ENCODE measurements at places on chromosomes 2 and 18. TPM values are rescaled to one million over a fixed set of nuclear protein-coding genes. Genes with fewer than 3 reads are reported as not detected.
A peak's percentile ranks its signal among the peaks of the same experiment; 100 is the strongest.

The ASB18 gene
- 1.9 TPM for total RNA-seq

The C2orf80 gene
- total RNA-seq = not detected

The SULT1C4 gene
- total RNA-seq = 16.0 TPM

DNA sequence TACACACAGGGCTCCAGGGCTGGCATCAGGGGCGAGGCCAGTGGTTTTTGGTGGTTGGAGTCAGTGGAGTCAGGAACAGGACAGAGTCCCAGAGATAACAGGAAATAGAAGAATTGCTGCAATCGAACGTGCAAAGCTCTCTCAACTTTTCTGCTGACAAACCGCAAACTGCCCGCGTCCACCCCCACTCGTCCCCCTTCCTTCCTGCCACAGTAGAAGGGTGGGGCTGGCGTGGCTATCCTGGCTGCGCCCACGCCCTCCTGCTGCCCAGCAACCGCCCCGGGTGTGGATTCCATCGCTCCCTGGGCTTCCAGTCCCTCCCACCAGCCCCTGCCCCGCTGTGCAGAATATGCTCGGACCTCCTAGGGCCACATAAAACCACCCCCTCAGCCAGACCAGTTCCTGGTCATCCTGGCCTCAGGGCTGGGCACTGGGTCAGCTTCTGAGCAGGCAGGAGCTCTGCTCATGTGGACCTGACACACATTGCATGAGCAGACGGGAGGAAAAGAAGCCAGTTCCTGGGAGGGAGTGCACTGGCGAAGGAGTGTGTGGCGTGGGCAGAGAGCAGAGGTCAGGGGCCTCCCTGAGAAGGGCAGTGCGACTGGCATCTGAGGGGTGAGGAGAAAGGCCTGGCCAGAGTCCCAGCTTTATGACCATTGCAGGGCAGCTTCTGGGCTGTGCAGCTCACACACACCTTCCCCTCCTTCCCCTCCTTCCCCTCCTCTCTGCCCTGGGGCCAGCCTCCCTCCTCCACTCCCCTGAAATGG, 85.4 kb upstream of the ATG16L1 start:
- peak; percentile 60 for DNase-seq

The COL5A2 gene
- total RNA-seq = 24.8 TPM

The GAL3ST2 gene
- 1.1 TPM for total RNA-seq

The INPP5D gene
- 2.9 TPM for total RNA-seq

GRCh38 chr2:231685349-231686191, 22.8 kb upstream of the PTMA start:
- no peak for DNase-seq

- DNase-seq = no peak
These were observed 7.4 kb downstream of the TUBB6 start for GRCh38 chr18:12315490-12315889.

DNA sequence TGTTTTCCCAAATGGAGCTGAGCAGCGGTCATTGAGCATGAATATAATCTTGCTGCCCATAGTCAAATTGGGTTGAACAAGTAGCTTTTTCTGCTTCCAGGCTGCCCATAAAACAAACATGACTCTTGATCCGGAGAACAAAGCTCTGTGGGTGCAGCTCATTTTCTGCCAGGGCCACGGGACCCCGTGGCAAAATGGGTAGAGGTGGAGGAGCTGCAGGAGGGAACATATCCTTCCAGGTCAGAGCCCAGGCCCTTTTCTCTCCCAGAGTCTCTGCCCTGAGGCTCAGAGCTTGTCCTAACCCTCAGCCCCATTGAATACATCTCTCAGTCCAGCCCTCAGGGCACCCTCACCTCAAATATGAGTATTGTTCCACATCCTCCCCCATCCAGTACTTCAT, 151.6 kb upstream of the TWIST2 start:
- DNase-seq = no peak

DNA sequence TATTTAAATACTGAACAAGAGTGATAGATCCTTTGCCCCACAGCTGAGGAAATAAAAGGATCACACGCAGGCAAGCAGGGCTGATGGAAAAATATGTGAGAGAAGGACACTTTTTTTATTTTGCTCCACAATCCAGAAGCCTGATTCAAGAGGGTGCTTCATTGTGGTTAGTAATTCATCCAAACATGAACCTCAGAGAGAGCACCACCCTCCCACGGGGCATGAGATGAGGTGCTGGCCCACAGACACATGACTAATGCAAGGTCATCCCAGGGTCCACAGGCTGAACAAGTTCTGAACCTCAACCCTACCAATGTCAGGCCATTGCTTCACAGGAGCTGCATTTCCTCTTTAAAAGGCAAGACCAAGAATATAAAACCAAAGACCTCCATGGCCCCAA, 239.6 kb downstream of the MREG start:
- DNase-seq = no peak

DNA sequence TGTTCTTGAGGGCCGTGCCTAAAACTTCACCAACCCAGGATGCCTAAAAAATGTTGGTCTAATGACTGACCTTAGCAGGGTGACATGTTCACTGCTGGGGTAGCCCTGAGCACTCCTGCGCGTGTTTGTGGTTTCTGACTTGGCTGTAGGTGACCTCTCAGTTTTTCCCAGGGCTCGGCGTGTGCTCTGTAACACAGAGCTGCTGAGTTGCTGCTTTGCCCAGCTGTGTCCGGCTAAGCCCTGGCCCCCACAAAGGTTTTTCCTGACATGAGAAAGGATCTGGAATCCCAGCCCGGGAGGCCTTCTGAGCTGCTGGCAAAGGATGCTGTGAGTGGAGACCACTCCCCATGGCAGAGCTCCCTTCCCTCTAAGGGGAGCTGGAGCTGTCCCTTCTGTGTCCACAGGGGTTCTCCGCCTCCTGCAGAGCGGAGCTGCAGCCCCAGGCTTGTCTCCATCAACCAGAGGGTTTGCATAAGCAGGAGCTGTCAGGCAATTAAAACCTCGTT, 52.7 kb downstream of the CRIM1 start:
- DNase-seq = no peak

DNA sequence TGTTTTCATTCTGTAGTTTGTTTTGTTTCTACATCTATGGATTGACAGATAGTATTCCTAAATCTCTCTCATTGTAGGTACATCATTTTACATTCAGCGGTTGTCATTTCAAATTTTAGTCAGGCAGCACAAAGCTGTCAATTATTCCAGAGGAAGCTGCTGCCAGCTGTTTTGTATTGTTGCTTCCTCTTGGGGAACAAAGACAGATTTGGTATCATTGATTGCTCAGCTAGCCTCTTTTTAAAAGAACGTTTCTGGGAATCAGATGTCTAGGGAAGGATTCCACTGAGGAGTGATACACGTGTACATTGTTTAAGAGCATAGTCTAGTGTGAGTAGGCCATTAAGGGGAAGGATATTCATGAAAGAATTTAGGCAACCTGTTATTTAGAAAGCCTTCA, 145.8 kb downstream of the AGPS start:
- DNase-seq = no peak

DNA sequence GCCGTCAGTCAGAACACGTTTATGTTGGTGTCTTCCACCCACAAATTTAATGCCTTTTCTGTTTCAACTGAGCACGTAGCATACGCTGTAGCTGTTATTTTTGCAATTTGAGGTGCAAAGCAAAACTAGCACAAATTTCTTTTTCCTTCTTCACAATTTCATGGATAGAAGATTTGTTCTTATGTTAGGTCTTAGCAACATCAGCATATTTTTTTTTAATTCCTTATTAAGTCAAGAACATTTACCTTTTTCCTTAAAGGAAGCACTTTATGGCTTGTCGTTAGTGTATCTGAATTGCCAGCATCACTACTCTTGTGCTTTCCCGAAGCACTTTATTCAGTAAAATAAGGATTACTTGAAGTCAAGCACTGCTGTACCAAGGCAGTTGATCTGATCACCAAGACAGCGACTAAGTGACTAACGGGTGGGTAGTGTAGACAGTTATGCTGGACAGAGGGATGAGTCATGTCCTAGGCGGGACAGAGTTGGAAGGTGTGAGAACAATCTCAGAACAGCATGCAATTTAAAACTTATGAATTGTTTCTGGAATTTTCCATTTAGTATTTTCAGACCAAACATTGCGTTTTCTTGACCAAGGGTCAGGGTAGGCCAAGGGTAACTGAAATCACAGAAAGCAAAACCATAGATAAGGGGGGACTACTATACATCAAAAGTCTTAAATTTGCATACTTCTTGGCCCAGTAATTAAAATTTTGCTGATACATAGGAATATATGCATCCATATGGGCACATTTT, 13.3 kb downstream of the BABAM2 start:
- DNase-seq = no peak

DNA sequence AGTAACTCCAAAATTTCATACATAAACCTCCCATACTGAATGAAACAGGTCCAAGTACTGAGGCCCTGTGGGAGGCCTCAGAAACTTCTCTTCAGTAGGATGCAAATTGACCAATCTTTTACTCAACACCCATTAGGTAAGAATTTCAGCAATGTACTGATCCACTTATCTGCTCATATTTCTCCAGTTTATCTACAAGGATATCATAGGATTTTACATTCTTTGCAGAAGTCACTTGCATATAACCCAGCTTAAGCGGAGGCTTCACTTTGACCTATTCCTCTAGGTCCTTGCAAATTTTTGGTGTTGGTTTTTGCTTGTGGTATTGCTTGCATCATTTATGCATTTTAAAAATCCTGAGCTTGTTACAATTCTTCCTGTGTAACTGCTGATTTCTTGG, 28.8 kb upstream of the SLC3A1 start:
- no peak for DNase-seq

- no peak for DNase-seq
These were observed 22.0 kb upstream of the IL1R2 start for GRCh38 chr2:101969723-101970122.

- DNase-seq = no peak
These were observed 69.9 kb downstream of the RHOB start for GRCh38 chr2:20516646-20517341.

The MYO7B gene
- total RNA-seq = 0.52 TPM

DNA sequence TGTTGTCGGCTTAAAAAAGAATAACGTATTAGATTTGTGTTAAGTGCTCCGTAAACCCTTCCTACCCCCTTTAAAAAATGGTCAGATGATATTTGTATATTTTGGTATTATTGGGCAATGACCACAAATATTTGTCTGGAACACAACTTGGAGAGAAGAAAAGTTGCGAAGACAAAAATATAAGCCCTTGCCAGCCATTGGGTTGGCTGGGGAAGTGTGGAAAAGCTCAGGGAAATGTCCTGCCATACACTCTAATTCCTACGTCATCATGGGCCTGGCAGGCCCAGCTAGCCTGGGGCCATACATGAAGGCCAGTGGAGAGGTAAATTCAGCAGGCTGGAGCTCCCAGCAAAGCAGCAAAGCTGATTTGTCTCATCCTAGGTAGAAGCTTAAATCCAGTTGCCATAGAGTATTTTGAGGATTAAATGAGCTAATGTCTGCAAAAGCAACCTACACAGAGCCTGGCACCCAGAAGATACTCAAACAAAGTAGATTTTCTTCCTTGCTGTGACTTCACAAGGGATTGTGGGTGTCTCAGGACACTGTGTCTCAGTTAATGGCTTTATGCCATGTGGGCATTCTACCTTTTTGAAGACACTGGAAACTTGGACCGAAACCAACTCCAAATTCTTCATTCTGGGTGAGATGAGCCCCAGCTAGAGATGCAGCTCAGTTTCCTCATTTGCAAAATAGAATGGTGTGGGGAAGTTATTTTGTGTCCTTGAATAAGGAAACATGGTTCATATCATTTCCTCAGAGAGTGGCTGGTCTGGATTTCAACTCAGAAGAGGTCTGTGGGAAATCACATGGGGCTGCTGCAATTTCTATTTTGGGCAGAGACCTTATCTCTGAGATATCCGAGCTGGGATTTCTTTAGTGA, 87.9 kb upstream of the MAP4K3 start:
- DNase-seq = no peak

DNA sequence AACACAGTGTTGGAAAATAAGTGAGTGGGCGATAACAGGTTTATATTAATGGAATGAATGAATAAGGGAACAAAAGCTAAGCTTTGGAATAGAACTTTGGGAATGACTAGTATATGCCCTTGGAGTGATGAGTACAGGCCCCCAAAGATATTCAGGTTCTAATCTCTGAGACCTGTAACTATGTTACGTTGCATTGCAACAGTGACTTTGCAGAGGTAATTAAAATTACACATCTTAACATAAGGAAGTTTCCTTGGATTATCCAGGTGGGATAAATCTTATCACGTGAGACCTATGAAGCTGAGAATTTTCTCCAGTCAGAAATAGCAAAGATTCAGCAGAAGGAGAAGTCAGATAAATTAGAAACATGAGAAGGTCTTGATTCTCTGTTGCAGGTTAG, 661.5 kb upstream of the LINC00305 start:
- no peak for DNase-seq

The SLC9A4 gene
- total RNA-seq = not detected

The SALL3 gene
- 1.5 TPM for total RNA-seq

The FNDC4 gene
- total RNA-seq = 2.2 TPM

- no peak for DNase-seq
These were observed 29.8 kb downstream of the MGAT5 start for GRCh38 chr2:134283661-134284060.

The GKN1 gene
- total RNA-seq = not detected

GRCh38 chr2:180907731-180908130, 72.7 kb upstream of the UBE2E3 start:
- no peak for DNase-seq

GRCh38 chr2:36172824-36173223, 182.8 kb upstream of the CRIM1 start:
- DNase-seq = no peak

DNA sequence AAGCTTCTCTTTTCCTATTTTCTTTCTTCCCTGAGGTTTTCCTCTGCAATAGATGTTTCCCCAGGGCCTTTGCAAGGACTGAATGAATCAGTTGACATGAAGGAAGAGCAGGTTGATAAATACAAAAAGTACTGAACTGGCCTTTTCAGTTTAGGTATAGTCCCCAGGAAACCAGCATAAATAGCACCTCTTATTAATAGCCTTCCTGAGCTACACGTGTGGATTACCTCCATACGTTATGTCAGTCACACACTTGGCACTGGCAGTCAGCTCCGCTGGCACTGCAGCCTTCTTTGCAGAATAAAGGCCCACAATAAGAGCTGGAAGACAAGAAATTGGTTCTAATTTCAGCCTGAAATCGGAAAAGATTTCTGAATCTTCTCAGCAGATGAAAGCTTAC, 60.7 kb downstream of the KCTD18 start:
- DNase-seq = no peak

DNA sequence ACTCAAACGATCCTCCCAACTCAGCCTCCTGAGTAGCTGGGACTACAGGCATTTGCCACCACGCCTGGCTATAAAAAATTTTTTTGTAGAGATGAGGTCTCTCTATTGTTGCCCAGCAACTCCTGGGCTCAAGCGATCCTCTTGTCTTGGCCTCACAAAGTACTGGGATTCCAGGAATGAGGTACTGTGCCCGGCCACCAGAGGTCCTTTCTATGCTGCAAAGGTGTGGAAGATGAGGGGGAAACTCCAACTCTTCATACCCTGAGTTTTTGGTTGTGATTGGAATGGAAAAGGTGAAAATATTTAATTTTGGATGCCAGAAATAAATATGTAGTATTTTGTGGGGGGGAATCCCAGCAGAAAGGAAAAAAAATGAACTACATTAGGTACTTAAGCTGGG, 36.0 kb downstream of the MRPL33 start:
- DNase-seq = no peak

DNA sequence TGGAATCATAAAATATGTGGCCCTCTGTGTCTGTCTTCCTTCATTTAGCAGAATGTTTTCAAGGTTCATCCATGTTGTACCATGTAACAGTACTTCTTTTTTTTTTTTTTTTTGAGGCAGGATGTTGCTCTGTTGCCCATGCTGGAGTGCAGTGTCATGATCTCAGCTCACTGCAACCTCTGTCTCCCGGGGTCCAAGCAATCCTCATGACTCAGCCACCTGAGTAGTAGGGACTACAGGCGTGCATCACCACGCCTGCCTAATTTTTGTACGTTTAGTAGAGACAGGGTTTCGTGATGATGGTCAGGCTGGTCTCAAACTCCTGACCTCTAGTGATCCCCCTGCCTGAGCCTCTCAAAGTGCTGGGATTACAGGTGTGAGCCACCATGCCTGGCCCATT, 31.2 kb downstream of the RAB1A start:
- DNase-seq = no peak

Data from right atrium auricular region (tissue), 2 donors.